ENCODE measurements at places on chromosomes 7 and 10. TPM values are rescaled to one million over a fixed set of nuclear protein-coding genes. Genes with fewer than 3 reads are reported as not detected.

Gene SEC31B
- 15.8 TPM for total RNA-seq

Gene SPDYE8
- total RNA-seq: not detected

Gene PRKAG2
- 23.1 TPM for total RNA-seq

Gene ANKRD61
- total RNA-seq: 0.24 TPM

Gene CNOT4
- total RNA-seq: 21.8 TPM

Gene SDK1
- 0.04 TPM for total RNA-seq

Gene MET
- total RNA-seq: 3.1 TPM

Gene CABCOCO1
- not detected for total RNA-seq

Gene ZNF365
- total RNA-seq: 0.53 TPM

Gene CYTH3
- total RNA-seq: 4.9 TPM

DNA sequence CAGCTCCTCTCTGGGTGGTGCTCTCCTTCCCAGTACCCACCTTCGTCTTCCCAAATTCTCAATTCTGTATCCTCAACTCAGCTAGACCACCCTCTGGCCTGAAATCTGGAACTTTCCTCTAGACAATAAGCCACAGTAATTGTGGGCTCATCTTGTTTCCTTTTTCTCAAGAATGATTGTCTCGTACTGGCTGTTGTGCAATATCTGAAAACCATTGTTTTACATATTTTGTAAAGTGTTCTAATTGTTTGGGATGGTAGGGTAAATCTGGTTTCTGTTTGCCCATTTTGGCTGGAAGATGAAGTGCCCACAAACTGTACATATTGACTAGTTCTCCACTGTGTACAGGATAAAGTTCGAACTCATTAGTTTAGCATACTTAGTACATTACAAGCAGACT lies 11.3 kb upstream of the NOBOX start:
- DNase-seq: no peak

DNA sequence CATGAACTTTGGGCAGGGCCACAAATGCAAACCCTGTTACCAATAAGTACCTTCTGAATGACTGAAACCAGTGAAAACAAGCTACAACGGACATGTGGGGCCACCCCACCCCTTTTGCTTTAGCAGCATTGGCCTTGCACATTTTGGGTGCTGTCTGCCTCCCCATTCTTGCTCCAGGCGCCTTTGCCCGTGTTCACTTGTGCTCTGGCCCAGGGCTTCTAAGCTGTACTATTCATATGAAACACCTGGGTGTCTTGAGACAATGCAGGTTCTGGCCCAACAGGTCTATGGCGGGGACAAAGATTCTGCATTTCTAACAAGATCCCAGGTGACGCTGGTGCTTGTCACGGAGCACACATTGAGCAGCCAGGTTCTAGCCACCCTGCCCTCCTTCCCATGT lies 96.5 kb upstream of the SDK1 start:
- no peak for DNase-seq

DNA sequence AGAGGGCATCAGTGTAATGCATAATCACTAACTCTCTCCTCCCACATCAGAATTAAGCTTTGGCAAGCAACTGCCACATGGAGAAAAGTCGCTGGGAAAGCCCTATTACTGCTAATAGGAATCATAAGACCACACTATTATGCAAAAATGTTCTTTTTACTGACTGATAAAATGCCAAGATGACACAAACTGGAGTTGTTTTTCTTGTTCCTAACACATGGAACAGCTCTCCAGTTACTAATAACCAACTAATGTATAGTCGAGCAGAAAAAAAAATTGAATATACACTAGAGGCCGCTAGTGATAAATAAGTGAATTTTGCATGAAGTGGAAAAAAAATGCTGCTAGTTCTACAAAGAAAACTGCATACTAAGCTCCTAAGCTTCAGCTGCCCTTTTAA lies 165.6 kb downstream of the TPK1 start:
- DNase-seq: no peak

DNA sequence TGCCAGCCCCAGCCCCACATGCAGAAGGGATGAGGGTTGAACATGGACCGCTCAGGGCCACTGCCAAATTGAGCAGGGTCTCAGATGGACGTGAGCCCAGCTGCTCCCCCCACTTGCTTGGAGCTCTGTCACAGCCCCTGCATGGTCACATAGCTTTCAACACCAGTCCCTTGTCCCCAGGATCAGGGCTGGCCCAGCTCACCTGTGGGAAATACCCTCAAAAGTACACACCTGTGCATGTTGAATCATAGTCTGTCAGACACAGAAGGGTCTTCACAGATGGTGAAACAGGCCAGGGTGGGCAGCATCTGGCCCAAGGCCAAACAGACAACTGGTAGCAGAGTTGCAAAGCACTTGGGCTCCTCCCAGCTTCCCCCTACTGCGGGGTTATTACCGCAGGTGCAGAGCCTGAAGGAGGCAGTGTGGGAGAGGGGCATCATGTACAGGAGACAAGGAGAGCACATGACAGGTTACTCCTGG lies 77.6 kb upstream of the UNC5B start:
- DNase-seq: no peak

DNA sequence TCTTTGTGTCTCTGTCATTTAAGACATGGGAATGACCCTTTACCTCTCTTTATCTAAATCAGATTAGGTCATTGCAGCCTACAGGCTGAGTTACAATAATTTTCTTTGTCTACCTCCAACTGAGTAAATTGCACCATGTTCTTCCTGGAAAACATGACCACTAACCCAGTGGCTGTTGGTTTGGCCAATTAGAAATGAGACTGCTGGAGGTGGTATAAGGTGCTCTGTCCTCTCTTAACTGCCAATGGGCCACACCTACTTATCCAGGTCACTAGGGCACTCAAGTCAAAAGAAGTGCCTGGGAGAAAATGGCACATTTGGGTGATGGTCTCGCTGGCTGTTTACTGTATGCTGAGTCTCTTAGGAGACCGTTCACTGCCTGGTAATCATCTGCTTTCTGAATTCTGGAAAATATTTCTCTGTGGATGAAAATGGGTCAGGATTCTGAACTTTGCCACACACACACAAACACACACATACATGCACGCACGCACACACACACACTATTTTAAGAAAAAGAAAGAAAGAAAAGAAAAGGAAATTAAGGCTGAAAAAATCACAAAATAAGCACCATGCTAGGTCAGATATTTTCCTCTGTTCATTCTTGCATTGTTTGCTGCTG lies 16.4 kb downstream of the STAMBPL1 start:
- no peak for DNase-seq

GRCh38 chr7:147651601-147652000 lies 939.0 kb upstream of the C7orf33 start:
- DNase-seq: no peak

GRCh38 chr10:76043261-76043660 lies 611.8 kb downstream of the LRMDA start:
- no peak for DNase-seq

GRCh38 chr10:77041636-77042258 lies 595.9 kb downstream of the KCNMA1 start:
- DNase-seq: no peak

DNA sequence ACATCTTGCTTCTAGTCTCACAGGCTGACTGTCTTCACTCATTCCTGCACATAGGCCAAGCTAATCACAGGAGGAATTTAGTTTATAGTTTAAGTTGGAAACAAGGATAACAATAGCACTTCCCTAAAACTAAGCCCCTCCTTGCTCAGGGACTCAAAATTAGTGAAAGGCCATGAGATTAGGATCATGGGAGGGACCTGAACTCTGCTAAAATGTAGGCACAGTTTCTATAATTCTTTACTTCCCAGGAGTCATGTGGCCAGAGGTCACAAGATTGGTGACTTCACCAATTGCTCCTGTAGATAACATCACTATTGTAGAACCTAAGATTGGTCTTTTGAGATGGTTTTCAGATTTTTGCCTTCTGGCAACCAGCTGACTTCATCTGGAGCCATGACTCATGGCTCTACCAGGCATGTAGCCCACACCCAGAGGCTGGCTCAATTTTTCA lies 14.8 kb upstream of the UPP1 start:
- DNase-seq: no peak

GRCh38 chr10:31136930-31137885 lies 105.5 kb upstream of the ZNF438 start:
- no peak for DNase-seq

DNA sequence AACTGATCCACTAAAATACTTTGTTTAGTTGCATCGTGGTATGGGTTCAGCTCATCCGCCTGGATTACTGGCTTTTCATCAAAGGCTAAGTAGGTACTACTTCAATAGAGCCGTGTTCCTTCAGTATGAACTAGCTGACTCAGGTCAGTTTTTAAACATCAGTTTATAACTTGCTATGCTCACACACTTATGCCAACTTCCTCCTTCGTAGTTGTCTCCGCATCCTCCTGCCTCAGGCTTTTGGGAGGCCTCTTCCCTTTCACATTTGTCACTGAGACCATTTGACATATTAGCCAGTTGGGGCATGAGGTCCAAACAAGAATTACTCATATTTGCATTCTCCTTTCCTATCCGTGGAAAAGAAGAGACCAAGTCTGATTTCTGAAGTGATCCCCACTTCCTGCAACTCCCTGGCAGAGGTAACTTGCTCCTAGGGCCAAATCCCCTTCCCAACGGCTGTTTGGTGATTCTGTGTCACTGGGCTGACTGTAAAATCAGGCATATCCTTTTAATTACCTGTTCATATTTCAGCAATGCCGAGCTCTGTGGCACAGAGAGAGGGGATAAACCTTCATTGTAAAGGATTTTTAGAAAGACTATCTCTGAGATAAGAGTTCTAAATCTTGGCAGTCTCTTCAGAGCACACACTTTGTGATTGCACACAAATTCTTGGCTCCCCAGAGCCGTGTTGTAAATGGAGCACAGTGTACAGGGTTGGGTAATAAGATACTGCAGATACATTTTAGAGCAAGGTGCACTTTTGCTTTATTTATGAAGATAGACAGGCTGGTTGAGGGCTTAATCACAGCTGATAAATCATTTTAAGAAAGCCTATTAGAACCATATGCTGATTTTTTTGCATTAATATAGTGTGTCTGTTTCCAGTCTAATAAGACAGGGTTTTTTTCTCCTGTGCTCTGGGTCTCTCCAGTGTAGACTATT lies 108.0 kb downstream of the CREB5 start:
- DNase-seq: no peak

GRCh38 chr7:37728747-37729146 lies 45.2 kb downstream of the GPR141 start:
- DNase-seq: no peak

GRCh38 chr7:71661671-71662224 lies 529.8 kb downstream of the GALNT17 start:
- DNase-seq: no peak

DNA sequence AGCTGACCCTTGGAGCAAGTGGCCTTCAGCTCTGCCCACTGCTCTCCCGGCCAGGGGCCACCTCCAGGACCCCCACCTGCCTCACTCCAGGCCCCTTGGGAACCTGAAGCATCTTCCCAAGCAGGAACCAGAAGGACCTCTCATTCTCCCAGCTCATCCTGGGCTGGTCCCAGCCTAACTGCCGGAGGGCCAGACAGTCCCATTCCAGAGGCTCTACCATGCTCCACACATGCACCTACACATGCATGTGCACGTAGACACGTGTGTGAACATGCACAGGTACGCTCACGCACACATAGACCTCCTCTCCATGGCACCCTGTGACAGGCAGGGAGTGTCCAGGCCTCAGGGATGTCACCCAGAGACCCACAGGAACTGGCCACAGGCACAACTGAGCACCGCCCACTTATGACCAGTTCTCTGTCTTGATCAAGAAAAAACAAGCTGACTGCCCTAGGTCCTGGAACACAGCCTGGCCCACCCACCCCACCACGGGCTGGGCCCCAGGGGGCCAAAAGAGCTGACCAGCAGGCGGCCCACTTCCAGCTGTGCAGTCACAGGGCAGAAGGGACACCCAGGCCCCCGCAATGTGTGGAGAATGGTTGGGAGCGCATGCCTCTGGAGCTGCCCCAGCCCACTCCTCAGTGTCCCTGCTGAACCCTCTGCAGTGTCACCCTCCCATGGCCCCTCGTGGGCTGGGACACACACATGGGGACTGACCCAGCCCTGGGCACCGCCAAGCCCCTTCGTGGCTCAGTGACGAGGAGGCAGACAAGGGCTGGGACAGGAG lies 43.4 kb downstream of the CAMK2B start:
- no peak for DNase-seq

GRCh38 chr10:46268076-46268881 lies 18.5 kb upstream of the ANTXRL start:
- peak; percentile 81 for DNase-seq

DNA sequence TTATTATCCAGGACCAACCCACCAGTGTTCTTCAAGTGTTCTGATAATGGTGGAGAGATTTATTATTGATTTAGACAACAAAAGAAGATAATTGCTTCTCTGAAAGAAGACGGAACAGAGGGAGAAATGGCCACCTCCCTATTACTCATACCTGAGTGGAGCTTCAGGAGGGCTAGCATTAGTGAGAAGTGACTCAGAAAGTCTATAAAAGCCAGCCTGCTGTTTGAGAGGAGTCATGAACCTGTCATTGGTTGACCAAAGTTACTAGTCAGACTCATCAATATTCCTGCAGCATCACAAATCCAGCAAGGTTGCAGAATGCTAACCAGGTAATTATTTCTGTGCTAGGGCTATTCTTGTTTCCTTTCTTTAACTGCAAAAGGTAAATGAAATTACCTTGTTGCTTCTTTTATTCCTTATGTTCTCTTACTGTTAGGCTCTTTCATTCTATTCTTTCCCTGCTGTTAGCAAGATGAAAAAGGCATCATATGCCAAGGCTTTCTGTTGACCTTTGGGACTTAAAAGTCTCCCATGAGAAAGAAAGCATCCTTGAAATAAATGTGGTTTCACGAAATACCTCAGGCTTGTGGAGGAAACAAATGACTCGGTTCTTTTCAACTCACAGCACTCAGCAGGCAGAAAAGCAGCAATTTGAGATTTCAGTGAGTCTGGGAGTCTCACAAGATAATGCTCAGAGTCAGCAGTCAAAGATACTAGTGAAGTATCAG lies 256.4 kb upstream of the PHYHIPL start:
- DNase-seq: no peak

- no peak for DNase-seq
These were observed 334.1 kb upstream of the C7orf33 start for GRCh38 chr7:148256433-148256832.

- DNase-seq: no peak
These were observed 3.5 kb downstream of the POLR3A start for GRCh38 chr10:78025685-78026364.
